ENCODE measurements at places on chromosomes 6 and 20. TPM values are rescaled to one million over a fixed set of nuclear protein-coding genes. Genes with fewer than 3 reads are reported as not detected.

The ATF6B gene
- polyA plus RNA-seq = 48.1 TPM

The BHLHE23 gene
- not detected for polyA plus RNA-seq

The OOEP gene
- polyA plus RNA-seq = not detected

The SLC12A5 gene
- polyA plus RNA-seq = 0.93 TPM

The LINC00237 gene
- polyA plus RNA-seq = not detected

The TGM3 gene
- 0.62 TPM for polyA plus RNA-seq

The TOX2 gene
- 15.1 TPM for polyA plus RNA-seq

- no peak for DNase-seq
Measured at GRCh38 chr20:408843-409696, 971 bp downstream of the RBCK1 start.

- DNase-seq = no peak
Measured at GRCh38 chr6:149364557-149364956, 35.5 kb upstream of the SUMO4 start.

- peak; percentile 18 for DNase-seq
Measured at GRCh38 chr6:111076024-111076695, 11.1 kb upstream of the SLC16A10 start.

DNA sequence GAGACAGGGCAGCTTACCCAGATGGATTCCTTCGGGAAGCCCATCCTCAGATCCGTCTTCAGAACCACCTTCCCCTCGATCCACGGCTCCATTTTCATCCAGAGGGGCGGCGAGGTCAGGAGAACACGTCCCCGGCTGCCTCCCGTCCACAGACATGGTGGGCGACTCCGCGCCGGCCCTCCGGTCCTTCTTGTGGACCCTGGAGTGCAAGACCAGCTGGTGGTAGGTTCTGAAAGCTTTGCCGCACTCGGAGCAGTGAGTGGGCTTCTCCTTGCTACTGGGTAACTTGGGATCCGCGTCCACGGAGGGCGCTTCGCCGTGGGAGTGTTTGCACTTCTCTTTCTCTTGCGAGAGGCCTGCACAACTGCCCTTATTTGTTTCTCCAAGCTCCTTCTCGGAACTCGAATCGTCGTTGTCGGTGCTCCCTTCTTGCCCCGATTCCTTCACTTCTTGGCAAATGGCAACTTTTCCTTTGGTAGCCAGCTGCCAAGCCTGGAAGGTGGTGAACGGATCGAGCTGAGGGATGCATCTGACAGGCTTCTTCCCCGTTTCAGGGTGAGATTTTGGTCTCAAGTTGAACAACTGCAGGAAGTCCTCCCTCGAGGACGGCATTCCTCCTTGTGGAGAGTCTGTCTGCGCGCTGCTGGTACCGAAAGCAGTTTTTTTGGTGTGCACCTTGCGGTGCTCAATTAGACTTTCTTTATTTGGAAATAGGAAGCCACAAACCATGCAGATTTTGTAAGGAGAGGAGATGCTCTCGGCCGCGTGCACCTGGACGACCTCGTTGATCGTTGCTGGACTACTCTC lies 12.0 kb downstream of the ZNF217 start:
- peak; percentile 26 for DNase-seq

DNA sequence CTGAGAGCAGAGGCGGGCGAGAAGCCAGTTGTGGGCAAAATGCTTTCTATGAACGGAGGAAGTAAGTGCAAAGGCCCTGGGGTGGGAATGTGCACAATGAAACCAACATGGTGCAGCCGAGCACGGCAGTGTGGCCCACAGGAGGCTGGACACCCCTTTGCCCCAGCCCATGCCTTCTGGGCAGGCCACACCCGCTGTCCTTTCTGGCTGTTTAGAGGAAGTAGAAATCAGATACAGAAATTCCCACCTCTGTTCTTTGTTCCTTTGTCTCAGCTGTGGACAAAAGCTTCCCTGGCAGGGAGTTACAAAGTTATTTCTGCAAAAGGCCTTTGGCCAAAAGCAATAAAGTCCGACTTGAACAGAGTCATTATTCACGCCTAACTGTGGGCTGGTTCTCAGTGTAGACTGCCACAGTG lies 11.9 kb downstream of the SULF2 start:
- peak; percentile 39 for DNase-seq

DNA sequence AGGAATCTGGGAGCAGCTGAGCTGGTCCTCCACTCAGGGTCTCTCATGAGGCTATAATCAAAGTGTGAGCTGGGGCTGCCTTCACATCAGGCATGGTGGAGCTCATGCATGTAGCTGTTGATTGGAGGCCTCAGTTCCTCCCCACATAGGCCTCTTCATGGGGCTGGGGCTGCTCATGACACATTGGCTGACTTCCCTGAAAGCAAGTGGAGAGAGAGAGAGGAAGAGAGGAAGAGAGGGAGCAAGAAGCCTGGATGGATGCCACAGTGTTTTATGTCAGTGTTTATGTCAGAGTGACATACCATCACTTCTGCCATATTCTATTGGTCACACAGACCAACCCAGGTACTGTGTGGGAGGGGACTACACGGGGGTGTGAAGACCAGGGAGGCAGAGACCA lies 43.8 kb downstream of the EYA2 start:
- DNase-seq = no peak

DNA sequence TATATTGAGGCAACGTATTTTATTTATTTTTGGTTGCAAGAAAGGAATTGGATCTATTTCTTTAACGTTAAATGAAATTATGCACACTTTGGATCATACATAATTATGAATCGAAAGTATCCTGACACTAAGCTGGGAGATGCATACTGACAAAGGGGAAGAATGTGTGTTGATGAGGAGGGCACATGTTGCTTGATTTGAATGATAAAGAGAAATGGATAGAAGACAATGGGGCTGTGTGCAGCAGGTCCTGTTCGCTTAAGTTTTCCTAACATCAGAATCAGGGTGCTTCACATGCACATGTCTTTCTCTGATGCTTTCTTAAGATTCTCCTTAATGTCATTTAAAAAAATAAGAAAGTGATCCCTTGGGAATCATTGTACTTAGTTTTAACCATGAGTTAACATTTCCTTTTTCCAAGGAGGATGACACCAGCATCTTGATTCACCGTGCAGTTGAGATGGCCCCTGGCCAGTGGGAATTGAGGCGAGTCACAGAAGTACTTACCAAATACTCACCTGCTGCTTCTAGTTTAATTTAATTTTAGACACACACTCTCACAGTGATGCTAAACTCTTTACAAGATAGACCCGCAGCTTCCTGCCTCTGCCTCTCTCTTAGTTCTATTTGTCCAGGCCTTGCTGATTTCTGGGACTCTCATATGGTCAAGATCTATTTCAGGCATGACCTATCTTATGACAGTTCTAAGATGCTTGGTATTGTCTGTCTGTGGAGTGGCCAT lies 116.5 kb downstream of the CLIC5 start:
- no peak for DNase-seq

DNA sequence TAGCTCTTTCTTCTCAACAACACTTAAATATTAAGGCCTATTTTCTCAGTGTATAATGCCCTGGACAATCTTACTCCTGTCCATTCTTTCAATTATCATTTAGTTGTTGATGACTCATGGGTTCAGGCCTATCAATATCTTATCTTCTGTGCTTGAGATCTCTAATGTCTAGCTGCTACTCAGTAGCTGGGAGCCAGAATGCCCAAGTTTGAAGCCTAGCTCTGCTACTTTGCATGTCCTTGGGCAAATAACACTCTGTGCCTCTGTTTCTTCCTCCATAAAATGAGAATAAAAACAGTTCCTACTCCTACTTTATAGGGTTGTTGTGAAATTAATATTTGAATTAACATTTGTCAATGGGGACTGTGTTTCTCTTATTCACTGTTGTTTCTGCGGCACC lies 69.5 kb downstream of the MAN1A1 start:
- no peak for DNase-seq

DNA sequence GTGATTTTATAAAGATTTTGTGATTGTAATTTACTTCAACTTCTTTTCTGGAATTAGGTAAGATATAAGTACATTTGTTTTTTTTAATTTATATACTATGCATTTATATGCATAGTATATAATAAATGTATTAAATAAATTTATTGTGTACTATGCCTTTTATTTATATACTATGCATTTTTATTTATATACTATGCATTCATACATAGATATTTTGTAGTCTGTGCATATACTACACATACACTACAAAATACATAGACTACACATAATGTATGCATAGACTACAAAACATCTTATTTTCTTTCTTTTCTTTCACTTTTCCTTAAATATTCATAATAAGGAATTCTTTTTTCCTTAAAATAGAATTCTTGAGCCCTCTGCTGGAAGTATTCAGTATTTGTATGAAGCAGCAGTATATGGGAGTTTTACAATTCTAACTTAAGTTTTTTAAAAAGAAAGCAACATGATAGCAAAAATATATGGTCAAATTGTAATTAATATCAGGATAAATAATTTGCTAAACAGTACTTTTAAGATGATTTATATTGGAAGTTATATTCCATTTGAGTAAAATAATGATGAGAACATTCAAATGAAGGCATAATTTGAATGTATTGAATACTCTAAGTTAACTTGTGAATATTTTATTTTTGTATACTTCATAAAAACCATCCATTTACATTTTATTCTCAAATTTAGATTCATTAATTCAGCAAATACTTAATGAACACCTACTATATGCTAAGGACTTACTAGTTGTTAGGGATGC lies 129.3 kb downstream of the KLHL32 start:
- peak; percentile 40 for DNase-seq

DNA sequence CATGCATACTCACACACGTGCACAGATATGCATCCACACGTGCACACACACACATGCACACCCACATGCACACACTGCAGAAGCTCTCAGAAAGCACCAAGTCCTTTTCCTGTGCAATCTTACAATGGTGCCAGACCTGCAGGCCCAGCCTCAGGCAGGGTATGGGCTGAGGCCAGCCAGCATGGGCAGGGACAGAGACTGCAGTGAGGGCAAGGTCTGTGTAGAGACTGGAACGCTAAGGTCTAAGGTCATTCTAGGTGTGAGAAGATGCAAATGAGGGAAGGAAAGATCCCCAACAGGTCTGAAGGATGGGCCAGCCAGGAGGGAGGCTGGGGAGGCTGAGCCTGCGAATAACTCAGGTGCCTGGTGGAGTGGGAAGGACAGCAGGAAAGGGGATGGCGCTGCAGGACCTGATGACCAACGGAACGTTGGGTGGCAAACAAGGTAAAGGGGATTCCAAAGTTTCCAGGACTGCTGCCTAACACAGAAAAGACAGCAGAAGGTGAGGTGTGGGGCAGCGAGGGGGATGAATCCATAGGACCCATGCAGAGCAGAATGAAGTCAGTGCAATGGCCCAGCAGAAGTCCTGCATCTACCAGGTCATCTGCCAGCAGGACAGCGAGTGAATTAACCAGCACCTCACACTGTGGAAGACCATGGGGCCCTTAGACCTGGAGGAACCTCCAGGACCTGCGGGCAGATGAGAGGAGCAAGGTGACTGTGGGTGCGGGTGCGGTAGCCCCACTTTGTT lies 67.0 kb downstream of the ABHD12 start:
- no peak for DNase-seq

DNA sequence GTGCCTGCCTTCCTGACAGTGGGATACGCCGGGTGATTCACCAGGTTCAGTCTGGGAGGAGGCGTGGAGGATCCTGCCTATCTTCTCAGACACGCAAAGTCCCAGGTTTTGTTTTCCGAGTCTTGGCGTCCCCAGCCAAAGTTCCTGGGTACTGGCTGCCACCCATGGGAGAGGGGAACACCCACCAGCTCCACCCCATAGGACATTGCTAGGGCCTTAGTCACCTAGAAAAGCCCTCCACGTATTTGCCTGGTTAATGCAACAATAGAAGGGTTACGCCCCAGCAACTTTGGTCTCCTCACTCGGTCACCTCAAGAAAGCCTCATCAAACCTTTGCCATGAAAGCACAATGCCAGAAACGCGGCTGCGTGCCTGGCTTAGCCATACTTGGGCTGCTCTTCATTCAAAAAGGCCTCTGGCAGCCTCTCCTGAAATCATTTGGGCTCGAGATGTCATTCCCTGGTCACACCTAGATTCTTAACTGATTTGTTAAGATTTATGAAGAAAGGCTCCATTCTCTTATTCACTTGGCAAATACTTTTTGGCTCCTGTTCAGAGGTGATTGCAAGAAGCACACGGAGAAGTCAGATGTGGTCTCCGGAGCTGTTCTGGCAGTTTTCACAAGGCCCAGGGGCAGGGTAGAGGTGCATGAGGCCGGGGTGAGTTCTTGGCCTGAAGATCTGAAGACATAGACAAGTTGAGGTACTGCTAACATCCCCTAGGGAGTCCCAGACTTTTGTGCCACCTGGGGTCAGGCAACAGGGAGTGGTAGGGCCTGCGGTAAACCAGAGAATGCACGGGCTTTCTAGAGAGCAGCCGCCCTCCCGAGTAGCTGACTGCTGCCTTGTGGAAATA lies 35.5 kb upstream of the ZNF133 start:
- DNase-seq = no peak

GRCh38 chr6:6942831-6943230 lies 164.9 kb upstream of the RREB1 start:
- no peak for DNase-seq

DNA sequence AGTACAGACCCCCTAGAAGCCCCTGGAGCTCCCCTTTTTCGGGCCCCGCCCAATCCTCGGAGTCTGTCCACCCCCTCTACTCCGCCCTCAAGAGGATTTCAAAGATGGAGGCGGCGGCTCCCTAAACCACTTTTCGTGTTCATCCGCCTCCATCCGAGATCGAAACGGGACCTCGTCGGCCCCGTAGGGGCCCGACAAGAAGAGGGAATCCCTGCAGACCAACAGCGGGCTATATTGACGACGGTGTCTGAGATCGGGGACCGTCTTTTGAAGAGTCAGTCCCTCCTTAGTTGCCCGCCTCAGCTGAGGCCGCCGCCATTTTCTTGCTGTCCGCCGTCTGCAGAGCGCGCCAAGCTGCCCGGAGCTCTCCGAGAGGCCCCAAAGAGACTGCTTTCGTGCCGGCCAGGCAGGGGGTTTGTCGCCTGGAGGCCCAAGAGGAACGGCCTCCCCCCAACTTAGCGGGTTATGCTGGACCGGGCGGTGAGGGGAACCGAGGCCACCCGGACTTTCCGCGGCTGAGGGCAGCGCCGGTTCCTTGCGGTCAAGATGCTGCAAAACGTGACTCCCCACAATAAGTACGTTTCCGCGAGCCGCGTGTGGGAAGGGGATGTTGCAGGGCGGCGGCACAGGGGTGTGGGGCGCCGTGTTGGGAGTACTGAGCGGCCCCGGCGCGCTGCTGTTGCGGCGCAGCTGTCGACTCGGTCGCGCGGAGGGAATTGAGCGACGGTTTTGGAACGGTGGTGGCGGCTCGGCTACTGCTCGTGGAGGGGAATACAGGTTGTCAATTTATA lies 4.2 kb downstream of the BRD2 start:
- no peak for DNase-seq

GRCh38 chr6:20313960-20314530 lies 87.6 kb upstream of the E2F3 start:
- no peak for DNase-seq

- DNase-seq = no peak
Measured at GRCh38 chr6:82331031-82331773, 32.4 kb upstream of the TPBG start.

- DNase-seq = no peak
Measured at GRCh38 chr6:125164696-125165095, 11.1 kb downstream of the TPD52L1 start.

- no peak for DNase-seq
Measured at GRCh38 chr20:64037498-64038213, 1.7 kb downstream of the C20orf204 start.

- peak; percentile 16 for DNase-seq
Measured at GRCh38 chr6:88662163-88662580, 301.2 kb downstream of the RNGTT start.
